ENCODE measurements at places on chromosomes 3 and 15. TPM values are rescaled to one million over a fixed set of nuclear protein-coding genes. Genes with fewer than 3 reads are reported as not detected.

Gene ASB14
- not detected for total RNA-seq

Gene SLC24A5
- under 0.01 TPM for total RNA-seq

Gene IL17RB
- total RNA-seq, result not detected

Gene SAMD7
- not detected for total RNA-seq

Gene PIGZ
- 2.6 TPM for total RNA-seq

Gene PPM1M
- 12.3 TPM for total RNA-seq

Gene MTHFS
- 19.1 TPM for total RNA-seq

Gene KCNMB3
- 0.65 TPM for total RNA-seq

Gene CYP1A1
- total RNA-seq, result 1.6 TPM

Gene CLDN1
- total RNA-seq, result not detected

Gene CPNE9
- not detected for total RNA-seq

Gene GOLGA8G
- total RNA-seq, result not detected

Gene HPS3
- 16.9 TPM for total RNA-seq

Gene CYP1A2
- not detected for total RNA-seq

Gene CASR
- not detected for total RNA-seq

Gene TP63
- not detected for total RNA-seq
